ENCODE measurements at places on chromosomes 1 and 21.

GRCh38 chr1:100528871-100529270 lies 9.1 kb upstream of the GPR88 start:
- no peak for DNase-seq

- DNase-seq: no peak
Measured at GRCh38 chr1:179857009-179857408, 20.6 kb downstream of the TOR1AIP2 start.

DNA sequence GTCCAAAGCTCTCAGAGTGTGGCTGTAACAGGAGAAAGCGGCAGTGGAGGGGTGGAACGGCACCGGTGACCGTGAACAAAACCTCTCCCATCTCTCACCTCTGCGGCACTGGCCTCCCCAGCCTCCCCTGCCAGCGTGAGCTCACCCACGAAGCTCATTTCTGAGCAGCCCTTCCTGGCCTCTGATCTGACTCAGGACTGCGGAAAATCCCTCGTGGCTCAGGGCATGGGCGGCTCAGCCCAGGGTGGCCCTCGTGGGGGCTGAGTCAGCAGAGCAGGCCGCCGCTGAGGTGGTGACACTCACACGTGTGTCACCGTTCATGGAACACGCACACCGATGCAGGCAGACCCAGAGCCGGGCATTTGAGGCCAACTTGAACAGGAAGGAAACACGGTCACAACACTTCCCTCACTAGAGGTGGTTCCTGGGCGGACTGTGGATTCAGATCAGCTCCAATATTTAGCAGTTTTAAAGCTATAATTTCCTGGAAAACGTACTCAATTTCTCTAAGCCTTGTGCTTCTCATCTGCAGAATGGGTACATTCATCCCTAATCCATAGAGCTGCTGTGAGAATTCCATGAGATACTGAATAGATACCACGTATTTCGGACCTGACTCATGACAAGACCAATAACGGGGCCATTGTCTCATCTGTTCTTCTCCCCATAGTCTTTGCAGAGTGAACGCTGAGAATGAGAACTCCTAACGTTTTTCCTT lies 115.0 kb upstream of the TMPRSS2 start:
- peak; percentile 25 for DNase-seq

DNA sequence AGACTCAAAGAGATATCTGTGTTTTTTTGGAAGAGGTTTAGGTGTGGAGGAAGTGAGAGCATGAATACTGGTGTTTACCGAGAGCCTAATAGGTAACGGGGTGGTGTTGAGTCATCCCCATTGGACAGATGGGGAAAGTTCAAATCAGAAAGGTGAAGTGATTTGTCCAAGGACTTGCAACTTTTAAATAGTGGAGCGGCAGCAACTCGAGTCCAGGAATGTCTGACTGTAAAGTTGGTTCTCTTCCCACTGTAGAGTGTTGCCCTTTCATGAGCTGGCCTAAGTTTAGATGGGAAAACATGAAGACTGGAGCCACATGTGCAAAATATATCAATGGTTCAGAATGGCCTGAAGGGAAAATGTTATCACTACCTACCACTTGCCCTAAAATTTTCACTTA lies 125.7 kb downstream of the LYPLAL1 start:
- DNase-seq: no peak
